ENCODE measurements at places on chromosomes 7 and 10.
A peak's percentile ranks its signal among the peaks of the same experiment; 100 is the strongest.

- DNase-seq = peak; percentile 93
Measured at GRCh38 chr7:132933072-132933458, 148.8 kb downstream of the CHCHD3 start.

GRCh38 chr10:63767138-63767801, 246.1 kb downstream of the REEP3 start:
- DNase-seq = peak; percentile 63

GRCh38 chr7:64882341-64883112, 20.5 kb upstream of the ZNF273 start:
- DNase-seq = peak; percentile 30

GRCh38 chr10:110013630-110014293, 6.0 kb downstream of the ADD3 start:
- no peak for DNase-seq

GRCh38 chr10:34153663-34154382, 661.3 kb downstream of the PARD3 start:
- no peak for DNase-seq

DNA sequence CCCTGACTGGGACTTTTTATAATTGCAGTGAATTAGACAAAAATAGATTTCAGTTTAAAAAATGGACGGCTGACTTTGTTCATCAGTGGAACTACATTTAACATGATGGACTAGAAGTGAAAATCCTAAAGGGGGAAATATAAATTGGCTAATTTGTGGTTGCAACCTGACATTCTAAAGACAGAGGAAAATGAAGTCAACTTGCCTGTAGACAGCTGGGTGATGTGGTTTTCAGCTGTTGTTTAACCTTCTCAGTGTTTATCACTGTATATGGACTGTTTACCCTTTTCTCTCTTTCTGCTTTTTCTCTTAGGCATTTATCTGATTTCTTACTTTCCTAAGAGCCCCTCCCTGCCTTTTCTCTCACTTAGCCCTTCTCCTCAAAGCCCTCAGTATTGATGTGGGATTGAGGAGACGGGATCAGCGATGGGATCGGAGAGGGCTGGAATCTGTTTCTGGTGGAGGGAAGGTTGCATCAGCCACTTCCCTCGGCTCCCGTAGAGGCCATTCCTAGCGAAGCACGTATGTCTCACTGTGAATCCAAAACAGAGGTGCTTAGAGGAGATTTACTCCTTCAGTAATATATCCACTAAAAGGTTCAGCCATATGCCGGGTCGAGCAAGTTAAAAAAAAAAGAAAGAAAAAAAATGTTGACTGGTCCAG, 109.0 kb upstream of the KLF6 start:
- DNase-seq = no peak

DNA sequence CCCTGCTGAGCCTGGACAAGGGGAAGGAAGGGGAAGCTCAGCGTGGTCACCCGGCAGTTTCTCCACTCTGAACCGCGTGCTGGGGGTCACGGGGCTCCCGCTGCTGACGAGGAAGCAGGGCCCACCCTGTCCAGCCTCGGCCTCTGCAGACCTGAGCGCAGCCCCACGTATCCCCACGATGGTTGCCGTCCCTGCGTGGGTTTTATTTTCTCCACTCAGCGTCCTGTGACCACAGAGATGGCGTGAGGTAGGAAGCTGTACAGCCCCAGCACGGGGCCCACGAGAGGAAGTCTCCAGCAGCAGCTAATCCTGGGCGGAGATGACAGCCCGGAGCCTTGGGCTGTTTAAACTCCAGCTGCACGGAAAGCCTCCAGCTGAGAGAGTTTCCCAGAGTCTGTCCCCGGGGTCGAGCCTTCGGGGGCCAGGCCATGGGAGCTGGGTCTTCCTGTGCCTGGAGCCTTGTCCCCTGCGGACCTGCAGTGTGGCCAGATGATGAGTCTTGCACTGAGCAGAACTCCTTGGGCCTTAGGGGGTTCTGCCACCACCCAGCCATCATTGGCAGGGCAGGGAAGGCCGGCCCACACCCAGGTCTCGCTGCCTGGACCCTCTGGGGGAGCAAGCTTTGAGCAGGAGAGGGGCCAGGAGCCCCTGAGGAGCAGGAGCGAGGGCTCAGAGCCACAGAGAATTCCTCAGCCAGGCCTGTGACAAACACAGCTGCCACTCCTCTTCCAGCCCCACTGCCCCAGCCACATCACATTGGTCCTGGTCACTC, 72.8 kb upstream of the FAM20C start:
- DNase-seq = no peak

DNA sequence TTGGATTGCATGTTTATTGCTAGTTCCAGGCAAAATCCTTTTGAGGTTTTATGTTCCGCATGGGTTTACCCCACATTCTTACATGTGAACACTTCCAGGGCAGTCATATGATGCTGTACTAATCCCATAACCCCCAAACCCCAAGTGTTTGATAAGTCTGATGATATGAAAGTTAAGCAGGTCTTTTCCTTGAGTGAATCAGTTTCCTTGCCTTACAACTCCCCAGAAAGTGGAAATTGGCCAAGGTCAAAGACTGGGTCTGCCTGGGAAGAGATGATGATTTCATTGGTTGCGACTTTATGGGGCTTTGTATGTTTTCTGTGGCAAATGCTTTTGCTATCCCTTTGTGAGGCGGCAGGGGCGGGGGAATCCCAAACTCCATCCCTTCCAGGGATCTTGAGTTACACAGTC, 24.7 kb downstream of the AFAP1L2 start:
- no peak for DNase-seq

DNA sequence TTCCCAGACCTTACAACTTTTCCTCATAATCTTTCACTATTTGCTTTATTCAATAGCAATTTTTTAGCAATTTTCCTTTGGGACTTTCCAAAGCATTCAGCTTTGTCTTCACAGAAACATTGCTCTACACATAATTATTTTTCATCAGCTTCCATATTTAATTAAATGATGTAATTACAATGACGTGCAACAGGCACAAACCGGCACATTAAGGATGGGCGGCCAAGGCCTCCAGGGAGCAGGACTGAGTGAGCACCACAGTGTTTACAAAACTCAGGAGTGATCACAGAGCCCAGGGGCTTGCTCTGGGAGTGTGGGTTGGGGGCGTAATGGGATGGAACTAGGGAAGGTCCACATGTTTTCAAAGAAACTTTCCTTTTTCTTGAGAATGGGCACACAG, 69.8 kb downstream of the MAD1L1 start:
- no peak for DNase-seq

DNA sequence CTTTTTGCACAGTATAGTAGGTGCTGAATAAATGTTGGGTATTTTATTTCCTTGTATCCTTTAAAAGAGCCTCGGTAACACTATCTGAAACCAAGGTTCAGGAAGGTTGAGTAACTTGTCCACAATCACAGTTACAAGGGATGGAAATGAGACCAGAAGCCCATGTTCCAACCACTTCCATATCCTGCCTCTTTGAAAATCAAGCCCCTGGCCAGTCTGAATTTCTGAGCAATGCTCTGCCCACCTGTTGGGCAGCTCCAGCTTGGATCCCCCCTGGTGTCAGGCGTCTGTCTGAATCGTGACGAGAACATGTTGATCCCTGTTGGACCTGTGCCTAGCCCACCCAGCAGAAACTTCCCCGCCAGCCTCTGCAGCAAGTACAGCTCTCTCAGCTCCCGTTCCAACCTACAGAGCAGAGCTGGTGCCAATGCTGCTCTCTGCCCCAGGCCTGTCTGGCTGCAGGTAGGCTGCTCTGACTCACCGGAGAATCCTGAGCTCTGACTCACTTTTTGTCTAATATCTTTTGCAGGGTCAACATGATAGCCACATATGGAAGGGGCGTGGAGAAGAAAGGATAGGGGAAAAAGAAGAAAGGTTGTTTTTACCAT, 595.5 kb downstream of the INHBA start:
- no peak for DNase-seq

- DNase-seq = no peak
Measured at GRCh38 chr10:34147641-34148304, 667.3 kb downstream of the PARD3 start.

- no peak for DNase-seq
Measured at GRCh38 chr10:102744374-102745051, 765 bp downstream of the WBP1L start.

GRCh38 chr7:105521027-105521716, 899 bp downstream of the PUS7 start:
- peak; percentile 59 for DNase-seq

- no peak for DNase-seq
Measured at GRCh38 chr7:38291650-38292049, 18.2 kb upstream of the TARP start.

DNA sequence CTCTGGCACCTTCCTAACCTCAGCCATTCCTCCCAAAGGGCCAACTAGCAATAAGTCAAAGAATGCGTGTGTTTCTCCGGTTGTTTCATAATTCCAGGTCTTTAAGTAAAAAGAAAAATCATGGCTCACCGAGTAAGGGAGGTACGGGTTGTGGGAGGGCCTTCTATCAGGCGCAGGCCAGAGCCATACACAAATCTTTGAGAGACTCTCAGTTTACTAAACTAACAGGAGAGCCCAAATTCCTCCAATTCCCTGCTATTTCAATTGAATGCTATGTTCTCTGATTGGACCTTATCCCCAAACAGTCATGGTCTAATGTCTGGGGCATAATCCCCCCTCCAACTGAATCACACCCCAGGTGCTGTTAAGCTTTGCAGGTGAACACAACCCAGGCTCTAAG, 26.2 kb upstream of the SLF2 start:
- no peak for DNase-seq

GRCh38 chr7:24755541-24756407, 1.5 kb downstream of the GSDME start:
- DNase-seq = peak; percentile 75

DNA sequence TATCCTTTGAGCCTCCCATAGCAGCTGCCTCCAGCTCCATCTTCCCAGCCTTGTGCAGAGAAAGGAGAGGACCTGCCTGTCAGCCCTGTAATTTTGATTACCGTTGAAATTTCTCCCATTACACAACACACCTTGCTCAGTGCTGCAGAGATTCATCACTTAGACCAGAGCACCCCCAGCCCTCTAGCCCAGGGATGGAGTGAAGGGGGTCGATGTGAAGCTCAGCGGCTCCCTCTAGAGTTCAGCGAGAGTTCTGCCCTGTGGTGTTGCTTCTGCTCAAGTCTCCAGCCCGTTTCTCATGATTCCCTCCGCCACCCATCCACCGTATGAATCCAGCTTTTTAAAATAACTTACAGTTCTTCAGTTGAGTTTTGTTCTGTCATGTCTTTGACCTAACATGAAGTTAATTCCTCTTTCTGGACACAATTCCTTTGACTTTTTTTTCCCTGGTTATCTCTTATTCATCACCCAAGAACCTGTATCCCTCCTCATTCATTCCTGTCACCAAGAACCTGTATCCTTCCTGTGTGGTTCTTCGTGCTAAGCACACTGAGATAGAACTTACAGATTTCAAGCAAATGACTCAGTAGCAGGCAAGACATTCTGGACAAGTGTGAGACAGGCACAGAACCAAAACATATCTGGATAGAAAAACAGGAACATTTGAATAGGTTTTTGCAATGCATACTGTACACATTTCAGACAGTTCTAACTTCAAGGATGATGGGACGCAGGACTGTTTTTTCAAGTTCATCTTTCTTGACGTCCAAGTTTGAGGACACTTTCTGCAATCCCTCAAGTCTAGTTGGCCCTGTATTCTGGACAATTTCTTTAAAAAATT, 35.0 kb upstream of the ZNF32 start:
- peak; percentile 13 for DNase-seq

All from fibroblast of pulmonary artery (primary cell).